ENCODE measurements at places on chromosomes 6 and 20.

DNA sequence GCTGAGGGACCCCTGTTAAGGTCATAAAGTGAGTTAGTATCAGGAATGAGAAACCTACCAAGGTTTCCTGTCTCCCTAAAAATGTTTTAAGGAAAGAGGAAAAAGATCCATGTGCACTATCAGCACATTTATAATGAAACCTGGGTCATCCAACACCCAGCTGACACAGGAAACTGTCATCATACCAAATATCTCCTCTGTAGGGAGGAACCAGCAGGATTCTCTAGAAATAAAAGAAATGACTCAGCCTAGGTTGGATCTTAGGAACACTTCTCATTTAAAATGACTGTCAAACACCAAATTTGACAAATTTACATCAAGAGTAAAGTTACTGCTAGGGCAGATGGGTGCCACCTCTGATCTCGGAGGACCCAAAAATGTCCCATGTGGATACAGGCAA, 21.7 kb downstream of the GFOD1 start:
- DNase-seq = no peak

DNA sequence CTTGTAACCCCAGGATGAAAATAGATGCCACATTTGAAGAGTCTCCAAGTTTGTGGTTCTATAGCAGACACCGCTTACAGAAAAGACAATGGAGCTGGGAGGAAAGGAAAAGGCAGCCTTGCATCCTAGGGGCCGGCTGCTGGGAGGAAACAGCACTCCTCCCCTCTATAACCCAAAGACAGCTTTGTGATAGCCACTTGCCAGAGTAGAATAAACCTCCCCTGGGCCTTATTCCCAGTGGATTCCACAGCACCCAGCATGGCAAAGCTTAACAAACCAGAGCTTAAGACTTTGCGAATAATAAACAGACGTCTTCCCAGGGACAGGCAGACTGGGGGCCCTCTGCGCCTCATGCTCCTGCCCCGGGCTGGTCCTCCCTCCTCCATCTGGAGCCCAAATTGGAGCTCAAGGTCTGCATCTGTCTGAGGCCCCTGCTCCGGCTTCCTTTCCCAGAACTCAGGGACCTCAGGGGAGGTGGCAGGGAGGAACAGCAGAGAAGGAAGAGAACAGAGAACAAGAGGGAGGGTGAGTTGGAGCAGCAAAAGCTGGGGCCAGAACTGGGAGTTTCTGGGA, 8.8 kb upstream of the TAF8 start:
- no peak for DNase-seq

- no peak for DNase-seq
These were observed 52.5 kb downstream of the HIVEP2 start for GRCh38 chr6:142892254-142893021.

DNA sequence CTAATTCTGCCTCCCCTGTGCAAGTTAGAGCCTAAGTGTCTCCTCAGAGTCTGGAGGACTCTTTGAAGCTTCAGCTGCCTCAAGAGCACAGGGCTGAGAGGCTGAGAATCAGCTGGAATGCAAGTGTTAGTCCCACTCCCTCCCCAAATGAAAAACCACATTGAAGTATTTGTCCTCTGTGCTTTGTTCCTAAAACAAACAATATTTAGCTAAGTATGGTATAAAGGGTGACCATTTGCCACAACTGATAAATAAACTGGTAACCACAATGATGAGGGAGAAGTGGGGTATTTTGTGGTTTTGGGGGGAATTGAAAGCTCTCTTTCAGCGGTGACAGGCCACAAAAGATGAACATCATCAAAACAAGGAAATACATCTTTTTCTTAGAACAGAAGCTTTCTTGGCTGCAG, 91.7 kb upstream of the HDDC2 start:
- DNase-seq = no peak

DNA sequence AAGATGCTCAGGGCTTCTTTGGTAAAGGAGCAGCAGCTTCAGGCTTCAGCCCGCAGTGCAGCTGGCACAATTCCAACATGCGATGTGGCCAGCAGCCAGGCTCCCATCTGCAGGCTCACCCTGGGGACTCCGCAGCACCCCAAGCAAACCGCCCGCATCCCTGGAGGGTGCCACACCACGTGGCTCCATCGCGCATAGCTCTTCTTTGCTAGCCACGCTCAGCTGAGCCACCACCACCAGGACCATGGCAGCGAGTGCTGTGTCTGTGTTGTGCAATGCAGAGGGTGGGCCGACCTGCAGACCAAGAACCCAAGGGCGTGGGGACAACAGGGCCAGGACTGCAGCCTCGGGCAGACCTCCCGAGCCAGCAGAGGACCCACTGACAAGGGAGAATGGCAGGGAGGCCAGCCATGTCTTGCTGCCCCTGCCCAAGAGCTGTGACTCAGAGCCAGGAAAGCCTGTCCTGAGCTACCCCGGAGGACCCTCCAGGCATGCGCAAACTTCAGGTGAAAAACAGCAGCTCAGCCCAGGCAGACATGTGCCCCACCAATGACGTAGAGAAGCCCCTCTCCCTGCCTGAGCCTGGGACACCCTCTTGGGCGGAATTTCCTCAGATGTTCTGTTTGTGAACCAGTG, 87.8 kb downstream of the GINS1 start:
- no peak for DNase-seq

GRCh38 chr6:144104898-144105487, 9.6 kb upstream of the SF3B5 start:
- no peak for DNase-seq

DNA sequence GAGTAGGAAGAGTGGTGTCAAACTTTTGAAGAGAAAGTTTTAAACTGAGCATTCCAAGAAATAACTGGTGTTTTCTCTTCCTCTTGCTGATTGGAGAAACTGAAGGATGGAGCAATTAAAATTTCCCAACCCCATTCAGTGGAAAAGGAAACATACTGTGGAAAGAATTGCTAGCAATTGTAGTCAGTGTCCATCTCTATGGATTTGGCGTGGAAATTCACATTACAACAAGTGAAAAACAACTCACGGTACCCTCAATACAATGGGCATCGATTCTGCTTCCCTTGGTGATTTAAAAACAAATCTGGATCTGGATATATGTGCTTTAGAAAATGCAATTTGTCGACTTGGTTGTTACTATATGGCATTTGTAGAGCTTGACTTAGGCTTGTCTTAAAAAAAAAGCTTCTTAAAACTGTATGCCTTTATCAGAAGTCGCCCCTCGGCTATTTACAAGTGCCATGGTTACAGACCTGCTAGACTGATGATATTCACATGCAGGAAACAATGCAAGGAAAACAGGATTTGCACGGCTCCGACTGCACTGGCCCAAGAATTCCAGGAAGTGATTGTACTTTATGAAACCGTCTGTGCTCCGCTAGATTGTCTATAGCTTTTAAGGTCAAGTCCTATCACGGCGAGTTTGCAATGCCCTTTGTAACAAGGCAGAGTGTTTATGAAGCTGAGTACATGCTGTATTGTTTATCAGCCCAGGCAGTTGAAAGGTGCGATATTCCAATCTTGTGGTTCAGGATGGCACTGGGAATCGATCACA, 131.7 kb upstream of the PHACTR1 start:
- no peak for DNase-seq

DNA sequence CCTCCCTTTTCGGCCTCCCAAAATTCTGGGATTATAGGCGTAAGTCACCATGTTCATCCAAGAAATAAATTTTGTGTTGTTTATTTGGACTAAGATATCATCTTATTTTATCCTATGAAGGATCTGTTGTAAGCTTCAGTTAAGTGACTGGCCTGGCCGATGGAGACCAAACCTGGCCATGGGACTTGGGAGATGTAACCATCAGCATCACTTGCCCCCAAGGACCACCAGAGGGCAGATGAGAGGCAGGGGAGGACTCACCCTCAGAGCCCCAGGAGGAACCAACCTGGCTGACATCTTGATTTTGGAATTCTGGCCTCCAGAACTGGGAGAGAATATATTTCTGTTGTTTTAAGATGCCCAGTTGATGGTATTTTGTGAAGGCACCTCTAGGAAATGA, 266.7 kb downstream of the CDH26 start:
- no peak for DNase-seq

GRCh38 chr20:49187330-49187850, 744 bp downstream of the STAU1 start:
- DNase-seq = no peak

- no peak for DNase-seq
These were observed 82.8 kb upstream of the CDYL start for GRCh38 chr6:4693173-4693970.

Measured in stimulated activated CD4-positive, alpha-beta T cell treated with anti-CD3 and anti-CD28 coated beads, Interleukin-15, amount 100 ng/mL, for 1 hour (primary cell).